Activated T-cell treated with anti-CD3 and anti-CD28 coated beads, Interleukin-2, amount 50 U/mL, for 72 hours (primary cell): ENCODE measurements at places on chromosomes 12 and 14.

GRCh38 chr12:69644511-69644910, 33.8 kb upstream of the LRRC10 start:
- no peak for DNase-seq

DNA sequence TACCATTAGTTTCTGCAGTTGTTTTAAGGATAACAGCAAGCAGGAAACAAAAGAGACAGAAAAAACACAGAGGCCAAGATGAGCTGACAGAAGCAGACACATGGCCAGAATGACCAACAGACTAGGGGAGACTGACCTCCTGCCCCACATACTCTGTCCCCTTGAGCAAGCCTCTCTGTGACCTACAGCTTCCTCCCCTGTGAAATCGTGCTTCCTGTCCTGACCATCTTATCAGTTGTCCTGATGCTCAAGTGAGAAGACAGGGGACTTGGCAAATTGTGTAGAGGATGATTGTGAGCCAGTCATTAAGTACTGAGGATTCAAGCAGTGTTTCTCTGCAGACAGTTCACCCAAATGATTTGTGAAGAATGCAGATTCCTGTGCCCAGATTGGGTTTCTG, 229.0 kb downstream of the SLC41A2 start:
- DNase-seq: no peak

DNA sequence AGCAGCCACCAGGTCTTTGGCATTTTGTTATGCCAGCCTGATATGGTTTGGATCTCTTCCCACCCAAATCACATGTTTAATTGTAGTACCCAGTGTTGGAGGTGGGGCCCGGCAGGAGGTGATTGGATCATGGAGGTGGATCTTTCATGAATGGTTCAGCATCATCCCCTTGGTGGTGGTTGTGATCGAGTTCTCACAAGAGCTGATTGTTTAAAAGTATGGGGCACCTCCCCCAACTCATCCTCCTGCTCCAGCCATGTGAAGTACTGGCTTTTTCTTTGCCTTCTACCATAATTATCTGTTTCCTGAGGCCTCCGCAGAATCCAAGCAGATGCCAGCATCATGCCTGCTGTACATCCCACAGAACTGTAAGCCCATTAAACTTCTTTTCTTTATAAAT, 12.8 kb upstream of the PRKD1 start:
- DNase-seq: no peak

DNA sequence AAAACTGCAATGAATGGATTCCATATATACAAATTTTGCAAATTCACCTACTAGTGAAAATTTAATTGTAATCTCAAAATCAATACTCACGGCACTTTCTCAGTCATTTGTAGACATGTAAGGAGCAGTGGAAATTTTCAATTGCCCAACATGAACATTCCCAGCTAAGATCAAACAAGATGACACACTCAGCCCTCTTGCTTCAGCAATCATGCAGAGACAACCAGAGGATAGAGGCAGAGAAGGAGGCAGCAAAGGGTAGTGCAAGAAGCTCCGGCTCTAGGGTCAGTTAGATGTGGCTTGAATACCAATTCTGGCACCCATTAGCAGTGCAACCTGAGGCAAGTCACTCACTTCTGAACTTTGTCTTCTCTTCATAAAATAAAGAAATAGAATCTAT, 91.5 kb upstream of the SLC35F4 start:
- no peak for DNase-seq

GRCh38 chr12:117188961-117189724, 1.1 kb downstream of the FBXO21 start:
- DNase-seq: no peak

- no peak for DNase-seq
Measured at GRCh38 chr12:28563286-28563685, 373.0 kb downstream of the CCDC91 start.

DNA sequence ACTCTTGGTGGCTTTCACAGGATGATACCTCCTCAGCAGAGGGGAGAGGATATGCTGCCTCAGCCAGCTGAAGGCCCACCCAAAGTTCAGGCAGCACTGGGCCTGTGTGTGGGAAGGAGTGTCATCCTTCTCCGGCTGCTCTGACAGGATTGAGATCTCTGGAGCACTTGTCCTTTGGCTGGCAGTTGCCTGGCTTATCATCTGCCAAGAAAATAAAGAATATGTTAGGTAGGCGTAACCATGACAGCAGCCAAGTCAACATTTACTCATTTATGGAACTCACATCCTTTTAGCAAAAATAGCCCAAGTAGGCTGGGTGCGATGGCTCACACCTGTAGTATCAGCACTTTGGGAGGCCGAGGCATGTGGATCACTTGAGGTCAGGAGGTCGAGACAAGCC, 68.5 kb downstream of the PPFIBP1 start:
- DNase-seq: no peak

DNA sequence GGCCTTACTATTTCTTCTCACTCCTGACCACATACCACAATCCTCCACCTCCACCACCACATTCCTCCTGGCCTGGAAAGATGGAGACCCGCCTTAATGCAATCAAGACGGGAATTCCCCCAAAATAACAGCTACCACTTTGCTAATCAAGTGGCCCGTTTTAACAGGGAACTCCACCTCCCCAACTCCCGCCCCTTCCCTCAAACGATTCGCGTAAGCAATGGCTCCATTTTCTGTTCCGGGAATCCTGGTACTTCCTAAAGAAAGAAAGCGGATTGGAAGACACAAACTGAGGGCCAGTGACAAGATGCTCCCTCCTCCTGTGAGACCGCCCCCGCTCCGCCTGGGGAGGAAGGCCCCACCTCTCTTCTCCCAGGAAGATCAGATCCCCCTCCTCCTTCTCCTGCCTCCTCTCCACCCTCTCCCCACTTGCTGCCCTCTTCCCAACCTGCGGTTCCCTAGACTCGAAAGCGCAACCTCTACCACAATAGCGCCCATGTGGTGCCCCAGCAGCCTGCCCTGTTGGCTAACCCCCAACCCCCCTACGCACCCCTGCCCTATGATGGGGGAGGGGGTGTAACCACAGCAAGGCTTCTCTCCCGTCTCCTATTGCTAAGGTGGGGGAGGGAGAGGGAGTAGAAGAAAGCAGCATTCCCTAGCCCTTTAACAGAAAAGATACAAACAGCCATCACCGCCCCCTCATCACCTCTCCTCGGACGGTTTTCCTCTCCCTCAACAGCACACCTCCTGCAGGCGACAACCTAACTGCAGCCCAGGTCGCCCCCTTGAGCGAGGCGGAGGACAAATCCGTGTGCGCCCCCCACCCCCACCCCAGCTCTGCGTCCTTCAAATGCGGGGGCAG, 777 bp downstream of the ARF3 start:
- DNase-seq: no peak

DNA sequence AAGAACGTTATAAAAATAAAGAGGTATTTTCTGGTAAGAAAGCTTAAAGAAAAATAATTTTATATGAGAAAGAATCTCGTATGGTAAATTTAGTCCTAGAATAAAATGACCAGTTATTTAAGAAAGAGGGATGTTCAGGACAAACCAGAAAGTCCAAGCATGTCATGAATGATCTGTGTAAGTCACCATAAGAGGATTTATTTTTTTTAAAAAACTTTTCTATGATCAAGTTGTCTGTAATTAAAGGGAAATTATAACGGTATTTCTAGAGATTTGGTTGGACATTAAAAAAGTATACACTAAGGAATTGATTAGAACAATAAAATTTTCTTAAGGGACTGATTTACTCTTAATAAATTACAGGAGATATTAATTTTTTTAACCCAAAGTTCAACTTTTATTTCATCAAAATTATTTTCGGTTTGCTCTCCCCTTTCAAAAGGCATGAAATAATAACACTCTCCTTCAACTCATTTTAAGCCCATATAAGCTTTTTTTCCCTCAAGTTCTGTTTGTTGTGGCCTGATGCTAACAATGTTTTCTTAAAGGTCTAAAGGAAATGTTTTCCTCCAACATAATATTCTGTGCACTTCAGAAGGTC, 49.9 kb upstream of the CPSF6 start:
- no peak for DNase-seq

DNA sequence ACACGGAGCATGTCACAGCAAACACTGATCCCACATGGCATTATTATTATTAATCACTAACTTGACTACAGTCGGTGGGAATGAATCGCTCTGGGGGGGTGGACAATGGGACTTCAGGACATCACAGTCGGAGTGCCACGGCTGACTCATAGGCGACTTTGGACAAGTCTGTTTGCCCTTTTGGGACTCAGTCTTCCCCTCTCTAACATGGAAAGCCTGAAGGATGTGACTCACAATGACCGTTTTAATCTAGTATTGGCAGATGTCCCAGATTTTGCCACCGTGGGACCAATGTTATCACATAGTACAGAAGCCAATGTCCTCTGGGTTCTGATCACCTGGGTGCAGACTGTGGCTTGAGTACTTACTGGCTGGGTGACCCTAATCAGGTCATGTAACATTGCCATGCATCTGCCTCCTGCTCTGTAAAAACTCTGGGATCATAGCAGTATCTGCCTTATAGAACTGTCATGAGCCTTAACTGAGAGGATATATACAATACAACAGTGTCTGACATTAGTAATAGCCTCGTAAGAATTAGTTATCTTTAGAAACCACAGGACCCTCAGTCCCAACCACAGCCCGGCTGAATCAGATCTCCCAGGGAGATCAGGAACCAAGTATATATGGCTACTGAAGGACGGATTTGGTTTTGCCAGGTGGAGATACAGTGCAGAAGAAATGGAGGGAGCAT, 362.6 kb downstream of the BCL11B start:
- DNase-seq: no peak

- DNase-seq: no peak
Measured at GRCh38 chr12:40946612-40947194, 241.4 kb upstream of the PDZRN4 start.

GRCh38 chr14:28141662-28142061, 624.9 kb upstream of the FOXG1 start:
- no peak for DNase-seq

- DNase-seq: no peak
Measured at GRCh38 chr12:44431647-44432343, 444.3 kb downstream of the NELL2 start.

GRCh38 chr14:74299061-74299545, 3.6 kb downstream of the ABCD4 start:
- no peak for DNase-seq

GRCh38 chr14:94464290-94464689, 11.7 kb upstream of the SERPINA11 start:
- DNase-seq: no peak

GRCh38 chr14:69632164-69632563, 20.8 kb downstream of the SUSD6 start:
- DNase-seq: no peak

DNA sequence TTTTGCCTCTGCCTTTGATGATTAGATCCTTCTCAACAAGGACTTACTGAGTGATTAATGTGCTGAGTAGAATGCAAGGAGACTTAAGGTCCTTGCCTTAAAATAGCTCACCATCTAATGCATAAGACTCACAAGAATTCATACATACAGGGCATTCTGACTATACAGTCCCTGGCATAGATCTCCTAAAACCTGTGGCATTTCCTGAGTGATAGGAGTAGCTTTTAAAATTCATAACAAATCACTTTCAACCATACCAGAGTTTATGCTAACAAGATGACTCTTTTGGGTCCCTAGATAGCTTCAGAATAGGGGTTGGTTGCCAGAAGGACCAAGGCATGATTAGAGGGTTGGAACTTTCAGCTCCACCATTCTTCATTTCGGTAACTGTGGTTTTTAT, 48.8 kb downstream of the STXBP6 start:
- no peak for DNase-seq

DNA sequence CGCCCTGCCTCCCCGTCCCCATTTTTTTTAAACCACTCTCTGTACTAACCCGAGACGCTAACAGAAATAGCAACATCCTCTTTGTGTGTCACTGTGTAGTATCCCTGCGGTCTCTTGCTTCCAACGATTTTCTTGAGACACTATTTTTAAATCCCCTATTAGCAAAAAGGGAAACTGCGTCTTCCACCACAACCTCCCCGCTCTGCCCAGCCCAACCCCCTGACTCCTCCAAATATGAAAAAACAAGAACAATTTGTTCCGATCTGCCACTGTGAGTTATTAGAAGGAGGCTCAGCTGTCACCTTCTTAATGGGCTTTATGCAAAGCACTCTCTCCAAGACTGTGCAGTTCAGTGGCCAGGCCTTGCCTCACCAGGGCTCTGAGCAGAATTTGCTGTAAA, 76.3 kb downstream of the MAP1LC3B2 start:
- DNase-seq: no peak

DNA sequence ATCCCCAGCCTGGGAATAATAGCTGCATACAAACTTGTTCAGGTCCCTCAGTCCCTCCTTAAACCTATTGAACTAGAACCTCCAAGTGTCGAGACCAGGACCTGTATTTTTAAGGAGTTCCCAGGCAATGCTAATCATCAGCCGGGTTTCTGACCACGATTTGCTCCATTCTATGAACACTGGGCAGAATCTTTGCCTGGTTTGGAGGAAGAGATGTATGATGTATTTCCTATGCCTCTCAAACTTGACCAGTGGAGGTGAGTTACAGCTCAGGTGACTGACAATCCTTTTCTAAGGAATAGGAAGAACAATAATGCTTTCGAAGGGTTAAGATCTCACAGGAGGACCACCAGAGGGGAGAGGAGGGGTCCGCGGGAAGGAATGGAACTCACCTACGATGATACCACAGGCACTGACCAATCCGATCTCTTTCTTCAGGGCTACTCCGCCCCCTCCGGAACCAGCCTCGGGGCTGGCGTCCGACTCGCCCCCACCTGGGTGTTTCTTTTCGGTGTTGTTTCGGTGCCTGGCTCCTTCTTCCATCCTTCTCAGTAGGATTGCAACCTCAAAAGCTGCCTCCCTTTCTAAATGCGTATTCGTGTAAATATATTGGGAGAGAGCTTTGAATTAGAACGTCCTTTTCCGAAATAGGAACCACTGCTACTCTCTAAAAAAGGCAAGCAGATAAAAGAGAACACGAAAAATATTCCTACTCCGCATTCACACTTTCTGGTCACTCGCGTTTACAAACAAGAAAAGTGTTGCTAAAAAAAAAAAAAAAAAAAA, 895 bp downstream of the SLC7A8 start:
- DNase-seq: peak; percentile 52

DNA sequence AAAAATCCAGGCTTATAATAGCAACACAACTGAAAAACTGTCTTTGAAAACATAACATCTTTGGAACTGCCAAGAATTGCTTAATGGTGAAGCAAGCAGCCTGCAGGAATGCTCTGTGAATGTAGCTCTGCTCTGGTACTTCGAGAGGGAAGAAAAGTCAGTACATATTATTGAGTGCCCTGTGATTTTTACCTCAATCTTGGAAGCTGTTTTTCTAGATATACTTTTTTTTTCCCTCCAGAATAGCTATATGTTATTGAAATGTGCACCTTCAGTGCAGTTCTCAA, 508.1 kb downstream of the PCNX1 start:
- no peak for DNase-seq

- no peak for DNase-seq
Measured at GRCh38 chr12:31631809-31632208, 27.7 kb upstream of the ETFBKMT start.

DNA sequence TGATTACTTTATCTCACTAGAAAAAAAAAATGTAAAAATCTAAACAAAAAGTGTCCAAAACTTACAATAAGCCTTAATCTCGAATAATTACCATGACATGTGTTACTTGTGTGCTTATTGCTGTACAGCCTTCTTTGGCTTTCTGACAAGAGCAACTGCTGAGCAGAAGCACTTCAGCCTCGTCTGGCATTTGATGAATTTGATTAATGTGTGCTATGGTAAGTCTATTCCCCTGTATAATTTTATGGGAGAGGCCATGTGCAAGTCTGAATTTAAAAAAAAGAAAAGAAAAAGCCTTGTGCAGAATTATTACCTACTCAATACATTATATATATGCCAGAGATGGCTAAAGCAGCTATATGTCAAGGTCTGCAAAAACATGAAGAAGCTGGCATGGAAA, 113.9 kb downstream of the AEBP2 start:
- DNase-seq: no peak
